ENCODE measurements at places on chromosomes 7 and 10.
A peak's percentile ranks its signal among the peaks of the same experiment; 100 is the strongest.

GRCh38 chr10:131980761-131981428 is 828 bp downstream of the BNIP3 start:
- no peak for DNase-seq

GRCh38 chr7:44050915-44051560 is 6.5 kb downstream of the DBNL start:
- peak; percentile 12 for DNase-seq

GRCh38 chr10:67239864-67240497 is 314.1 kb downstream of the LRRTM3 start:
- DNase-seq, result no peak

DNA sequence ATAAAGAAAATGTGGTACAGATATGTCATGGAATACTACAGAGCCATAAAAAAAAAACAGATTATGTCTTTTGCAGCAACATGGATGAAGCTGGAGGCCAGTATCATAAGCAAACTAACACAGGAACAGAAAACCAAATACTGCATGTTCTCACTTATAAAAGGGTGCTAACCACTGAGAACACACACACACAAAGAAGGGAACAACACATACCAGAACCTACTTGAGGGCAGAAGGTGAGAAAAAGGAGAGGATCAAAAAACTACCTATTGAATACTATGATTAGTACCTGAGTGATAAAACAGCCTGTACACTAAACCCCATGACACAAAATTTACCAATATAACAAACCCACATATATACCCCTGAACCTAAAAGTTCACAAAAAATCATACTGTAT is 144.6 kb downstream of the TPK1 start:
- DNase-seq, result no peak

GRCh38 chr10:79404231-79404609 is 41.2 kb downstream of the ZCCHC24 start:
- DNase-seq, result no peak

DNA sequence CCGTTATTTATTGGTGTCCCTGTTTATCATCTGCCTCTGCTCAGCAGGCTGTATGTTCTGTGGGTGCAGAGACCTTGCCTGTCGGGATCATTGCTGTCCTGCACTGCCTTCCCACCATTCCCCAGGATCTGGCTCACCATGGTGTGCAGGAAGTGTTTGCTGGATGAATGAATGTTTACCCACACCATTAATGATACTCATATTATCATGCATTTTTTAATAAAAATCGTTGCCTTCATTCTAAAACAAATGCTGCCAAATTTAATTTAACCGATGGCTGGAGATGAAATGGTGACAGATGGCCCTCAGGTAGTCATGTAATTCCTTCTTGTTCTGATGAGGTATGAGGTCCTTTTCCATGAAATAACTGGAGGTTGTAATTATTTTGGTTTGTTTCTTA is 22.5 kb downstream of the PLPP4 start:
- DNase-seq, result no peak

DNA sequence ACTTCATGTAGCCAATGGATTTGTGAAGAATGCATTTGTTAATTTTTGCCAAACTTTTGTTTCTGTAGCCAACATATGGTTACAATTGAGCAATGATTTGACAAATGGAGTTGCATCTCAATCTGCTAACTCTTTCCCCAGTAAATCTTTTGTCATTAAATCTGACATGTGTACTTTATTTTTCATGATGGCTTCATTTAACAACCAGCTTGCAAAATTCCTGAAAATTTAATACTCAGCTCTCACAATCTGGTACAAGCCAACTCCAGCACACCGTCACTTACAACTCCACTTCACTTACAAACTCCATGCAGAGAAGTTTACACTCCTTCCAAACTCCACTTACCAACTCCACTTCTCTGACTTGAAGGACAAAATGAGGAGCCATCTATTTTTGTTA is 26.5 kb upstream of the HIBADH start:
- DNase-seq, result no peak

GRCh38 chr10:102274062-102274461 is 28.7 kb downstream of the GBF1 start:
- no peak for DNase-seq

DNA sequence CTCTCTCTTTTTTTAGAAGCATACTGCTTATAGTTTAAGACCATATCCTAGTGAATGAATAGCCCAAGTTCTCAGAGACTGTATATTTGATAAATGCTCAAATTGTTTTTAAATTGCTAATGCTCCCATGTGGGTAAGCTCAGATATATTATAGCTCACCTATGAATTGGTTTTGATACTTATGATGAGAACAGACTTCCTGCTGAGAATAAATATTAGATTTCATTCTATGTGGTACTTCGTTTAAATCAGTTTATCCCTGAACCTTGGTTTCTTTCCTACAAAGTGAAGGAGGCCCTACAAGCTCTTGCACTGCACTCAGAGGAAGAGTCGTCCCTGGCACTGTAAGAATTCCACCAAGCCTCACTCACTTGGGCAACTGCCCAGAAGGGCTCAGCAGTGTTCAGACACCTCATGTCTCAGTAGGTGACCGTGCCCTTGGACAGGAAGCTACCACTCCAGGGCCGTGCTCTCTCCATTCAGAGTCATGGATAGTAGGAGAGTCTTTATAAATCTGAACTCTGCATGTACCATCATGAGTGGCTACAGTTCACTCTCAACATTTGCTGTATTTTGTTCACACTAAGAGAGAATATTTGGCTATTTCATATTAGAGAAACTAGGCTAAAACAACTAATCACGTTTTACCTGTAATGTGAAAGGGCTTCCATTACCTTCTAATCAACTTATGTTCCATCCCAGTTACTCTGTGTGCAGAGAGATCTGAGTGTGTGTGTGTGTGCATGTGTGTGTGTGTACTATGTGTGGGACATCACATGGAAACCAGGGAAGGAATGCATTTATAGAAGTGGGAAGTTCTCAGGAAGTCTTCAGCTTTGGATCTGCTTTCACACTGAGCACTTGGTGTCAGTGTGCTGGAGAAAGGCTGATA is 93.8 kb downstream of the PTPRE start:
- DNase-seq, result no peak

DNA sequence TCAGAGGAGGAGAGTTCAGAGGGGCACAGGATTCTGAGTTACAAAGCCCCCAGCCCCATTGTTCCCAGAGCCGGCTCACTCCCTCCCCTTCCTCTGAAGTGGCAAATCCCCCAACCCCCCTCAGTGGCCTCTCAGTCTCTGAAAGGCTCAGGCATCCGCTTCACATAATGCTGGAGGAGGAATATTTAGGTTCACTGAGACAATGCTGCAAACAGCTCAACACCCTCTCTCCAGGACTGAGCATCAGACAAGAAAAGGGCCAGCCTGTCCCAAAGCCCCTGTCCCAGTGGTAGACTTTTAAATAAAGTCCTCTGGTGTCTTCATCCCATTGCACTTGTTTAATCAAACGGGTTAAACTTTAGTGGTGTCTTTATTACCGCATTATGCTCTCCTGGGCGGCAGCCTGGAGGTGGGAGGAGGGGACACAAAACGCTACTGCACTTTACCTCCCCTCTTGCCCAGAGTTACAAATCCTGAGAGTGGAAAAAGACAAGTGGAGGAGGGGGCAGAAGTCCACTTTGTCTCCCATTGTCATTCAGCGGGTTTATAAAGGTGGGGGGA is 257.9 kb downstream of the FGFR2 start:
- DNase-seq, result no peak

DNA sequence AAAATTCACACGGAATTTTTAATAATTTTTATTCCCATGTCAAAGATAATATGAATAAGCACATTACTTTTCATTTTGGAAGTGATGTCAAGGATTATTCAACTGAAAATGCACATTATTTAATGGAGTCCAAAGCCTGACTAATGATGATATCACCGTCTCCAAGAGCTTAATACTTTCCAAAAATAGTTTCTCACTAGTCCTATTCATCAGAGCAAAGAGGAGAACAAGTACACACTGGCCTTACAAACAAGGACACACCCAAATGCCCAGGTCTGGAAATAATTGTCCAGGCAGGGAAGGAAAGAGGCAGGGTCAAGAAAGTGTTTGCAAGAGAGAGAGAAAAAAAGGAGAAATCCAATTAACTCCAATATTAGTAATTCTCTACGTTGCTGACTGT is 216.8 kb upstream of the CCDC6 start:
- DNase-seq, result no peak

DNA sequence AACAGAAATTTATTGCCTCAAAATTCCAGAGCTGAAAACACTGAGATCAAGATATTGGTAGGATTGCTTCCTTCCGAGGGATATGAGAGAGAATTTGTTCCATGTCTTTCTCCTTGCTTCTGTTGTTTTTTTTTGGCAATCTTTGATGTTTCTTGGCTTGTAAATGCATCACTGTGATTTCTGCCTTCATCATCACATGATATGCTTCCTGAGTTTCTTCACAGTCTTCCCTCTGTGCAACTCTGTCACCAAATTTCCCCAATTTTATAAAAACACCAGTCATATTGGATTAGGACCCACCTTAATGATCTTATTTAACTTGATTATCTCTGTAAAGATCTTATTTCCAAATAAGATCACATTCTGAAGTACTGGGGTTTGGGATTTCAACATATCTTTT is 14.7 kb downstream of the TMEM236 start:
- no peak for DNase-seq

DNA sequence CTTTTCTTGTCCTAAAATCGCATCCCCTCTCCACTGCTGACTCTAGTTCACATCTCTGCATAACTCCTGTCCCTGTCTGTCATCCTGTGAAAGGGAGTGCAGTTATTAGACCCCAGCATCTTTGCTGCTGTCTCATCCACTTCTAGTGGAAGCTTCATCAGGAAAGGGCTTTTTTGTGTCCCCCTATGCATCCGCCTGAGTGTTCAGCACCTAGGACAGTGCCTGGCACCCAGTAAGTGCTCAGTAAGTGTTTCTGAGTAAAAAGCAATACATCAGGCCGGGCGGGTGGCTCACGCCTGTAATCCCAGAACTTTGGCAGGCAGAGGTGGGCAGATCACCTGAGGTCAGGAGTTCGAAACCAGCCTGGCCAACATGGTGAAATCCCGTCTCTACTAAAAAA is 211.8 kb upstream of the FOXK1 start:
- no peak for DNase-seq

DNA sequence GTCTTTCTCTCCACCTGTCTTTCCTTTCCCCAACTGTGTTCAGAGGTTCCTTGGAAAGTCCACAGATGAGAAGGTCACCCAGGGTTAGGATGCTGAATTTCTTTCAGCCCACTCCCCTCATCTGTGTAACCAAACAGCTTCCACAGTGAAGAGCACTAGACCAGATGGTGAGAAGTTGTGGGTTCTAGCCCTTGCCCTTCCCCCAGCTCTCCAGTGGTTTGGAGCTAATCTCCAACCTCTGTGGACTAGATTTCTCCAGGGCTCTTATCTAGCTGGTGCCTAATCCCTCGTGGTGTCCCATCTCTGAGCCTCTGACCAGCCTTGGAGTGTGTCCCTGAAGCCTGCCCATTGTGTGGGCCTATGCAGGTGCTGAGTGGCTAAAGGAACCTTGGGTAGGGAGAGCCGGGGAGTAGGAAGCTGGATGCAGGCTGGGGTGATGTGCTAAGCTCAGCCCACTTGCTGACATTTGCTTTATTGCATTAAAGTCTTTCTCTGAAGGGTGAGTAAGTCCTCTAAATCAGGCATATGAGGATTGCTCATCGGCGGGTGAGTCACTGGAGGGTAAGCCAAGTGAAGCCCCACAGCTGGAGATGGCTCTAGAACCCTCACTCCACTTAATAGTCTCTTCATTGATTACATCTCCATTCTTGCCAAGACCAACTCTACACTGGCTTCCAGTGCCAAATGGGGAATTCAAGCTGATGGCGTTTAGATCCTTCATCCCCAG is 14.9 kb downstream of the DUSP5 start:
- DNase-seq, result no peak

GRCh38 chr7:153301936-153302335 is 542.4 kb downstream of the ACTR3B start:
- no peak for DNase-seq

DNA sequence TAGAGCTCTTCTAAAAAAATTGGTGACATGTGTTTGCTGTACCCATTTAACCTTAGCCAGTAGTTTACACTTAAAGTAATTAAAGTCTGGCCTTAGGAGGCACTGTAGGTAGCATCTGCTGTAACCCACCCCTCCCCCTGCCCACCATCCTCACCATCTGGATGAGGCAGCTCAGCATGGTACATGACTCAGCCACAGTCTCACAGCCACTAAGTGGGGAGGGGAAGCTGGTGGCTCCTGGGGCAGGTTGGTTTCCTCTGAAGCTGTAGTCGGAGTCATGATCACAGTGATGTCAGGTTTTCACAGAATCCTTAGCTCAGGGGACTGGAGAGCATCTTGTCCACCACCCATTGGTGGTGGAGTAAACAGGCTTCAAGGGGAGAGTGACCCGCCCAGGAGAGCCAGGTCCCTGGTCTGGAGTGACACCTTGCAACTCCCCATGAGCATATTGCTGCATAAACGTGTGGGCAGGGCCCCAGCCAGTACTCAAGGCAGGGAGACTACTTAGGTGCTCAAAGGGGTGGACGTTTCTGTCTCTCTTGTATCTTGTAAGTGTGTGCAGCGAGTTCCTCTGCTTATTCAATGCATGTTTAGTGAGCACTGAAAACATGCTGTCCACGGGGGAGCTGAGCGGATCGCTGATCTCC is 125.9 kb downstream of the GRK5 start:
- no peak for DNase-seq

GRCh38 chr10:24850727-24851296 is 101.6 kb downstream of the PRTFDC1 start:
- no peak for DNase-seq

- DNase-seq, result no peak
Observed at GRCh38 chr7:90797596-90797995, 201.5 kb downstream of the CDK14 start.

DNA sequence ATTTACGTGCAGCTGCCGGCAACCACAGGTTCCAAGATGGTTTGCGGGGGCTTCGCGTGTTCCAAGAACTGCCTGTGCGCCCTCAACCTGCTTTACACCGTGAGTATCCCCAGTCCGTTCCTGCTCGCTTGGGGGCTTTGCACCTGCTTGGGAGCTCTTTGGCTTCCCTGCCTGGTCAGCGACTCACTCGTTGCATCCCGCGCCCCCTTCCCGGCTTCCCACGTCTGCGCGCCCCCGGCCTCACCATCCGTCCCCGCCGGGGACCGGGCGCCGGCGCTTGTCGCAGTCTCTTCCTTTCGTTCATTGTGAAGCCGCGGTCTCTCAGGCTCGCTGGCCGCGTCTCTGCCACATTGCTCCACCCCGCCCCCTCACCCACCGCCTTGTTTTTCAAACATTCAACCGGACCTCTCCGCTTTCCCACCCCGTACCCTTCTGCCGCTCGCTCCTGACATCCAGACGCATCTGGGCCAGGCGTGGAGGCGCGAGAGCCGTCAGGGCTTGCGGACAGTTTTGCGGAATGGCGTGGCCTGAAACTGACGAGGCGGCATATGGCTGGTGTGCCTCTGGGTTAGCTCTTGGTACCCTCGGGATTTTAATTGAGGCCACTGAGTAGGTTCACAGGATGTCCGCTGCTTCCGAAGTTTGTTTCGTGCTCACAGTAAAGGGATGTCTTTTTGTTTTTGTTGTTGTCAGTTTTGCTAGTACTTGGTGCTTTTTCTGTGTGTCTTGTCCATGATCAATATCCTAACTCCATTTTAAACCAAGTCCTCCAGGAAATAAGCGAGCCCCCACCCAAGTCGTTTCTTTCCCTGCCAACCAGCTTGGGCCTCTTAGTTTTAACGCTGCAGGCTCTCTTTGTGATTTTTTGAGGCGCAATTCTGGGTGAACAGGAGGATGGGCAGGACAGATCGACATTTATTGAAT is 639 bp downstream of the TSPAN13 start:
- DNase-seq, result no peak

GRCh38 chr7:105690325-105690945 is 109.1 kb upstream of the EFCAB10 start:
- no peak for DNase-seq

All from activated naive CD8-positive, alpha-beta T cell treated with anti-CD3 and anti-CD28 coated beads, Interleukin-2, amount 10 ng/mL, durations not matched to agents 7 days and 5 days (primary cell).